Neural crest cell (in vitro differentiated cells): ENCODE measurements at places on chromosomes 16 and 17. TPM values are rescaled to one million over a fixed set of nuclear protein-coding genes. Genes with fewer than 3 reads are reported as not detected.

The JUP gene
- 20.6 and 23.5 TPM in 2 replicates for total RNA-seq

The CD300LB gene
- total RNA-seq = not detected in 2 replicates

The TMEM114 gene
- not detected in 2 replicates for total RNA-seq

The CFAP52 gene
- not detected in 2 replicates for total RNA-seq

The IL32 gene
- not detected in 2 replicates for total RNA-seq

The USP7 gene
- 151 and 162 TPM in 2 replicates for total RNA-seq

- no peak for DNase-seq
Observed at GRCh38 chr16:19094542-19095365, 19.0 kb upstream of the ITPRIPL2 start.

- no peak for DNase-seq
Observed at GRCh38 chr16:86261379-86261778, 248.9 kb upstream of the FOXF1 start.

DNA sequence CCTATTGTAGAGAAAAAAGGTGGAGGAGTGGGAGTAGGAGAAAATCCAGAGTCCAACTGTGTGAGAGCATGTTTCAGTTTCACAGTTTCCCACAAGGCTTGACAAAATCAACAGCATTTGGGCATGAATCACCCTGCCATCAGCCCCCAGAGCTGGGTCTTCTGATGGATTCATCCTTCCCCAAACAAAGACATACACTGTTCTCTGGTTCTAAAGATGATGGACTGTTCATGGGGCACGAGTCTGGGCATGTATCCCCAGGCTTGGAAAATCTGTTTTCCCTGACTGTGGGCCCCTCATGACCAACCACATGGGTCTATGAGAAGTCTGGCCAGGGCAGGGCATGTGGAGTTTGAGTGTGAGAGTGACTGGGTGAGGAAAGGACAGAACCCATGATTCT is 210.4 kb upstream of the IRX5 start:
- DNase-seq = no peak

DNA sequence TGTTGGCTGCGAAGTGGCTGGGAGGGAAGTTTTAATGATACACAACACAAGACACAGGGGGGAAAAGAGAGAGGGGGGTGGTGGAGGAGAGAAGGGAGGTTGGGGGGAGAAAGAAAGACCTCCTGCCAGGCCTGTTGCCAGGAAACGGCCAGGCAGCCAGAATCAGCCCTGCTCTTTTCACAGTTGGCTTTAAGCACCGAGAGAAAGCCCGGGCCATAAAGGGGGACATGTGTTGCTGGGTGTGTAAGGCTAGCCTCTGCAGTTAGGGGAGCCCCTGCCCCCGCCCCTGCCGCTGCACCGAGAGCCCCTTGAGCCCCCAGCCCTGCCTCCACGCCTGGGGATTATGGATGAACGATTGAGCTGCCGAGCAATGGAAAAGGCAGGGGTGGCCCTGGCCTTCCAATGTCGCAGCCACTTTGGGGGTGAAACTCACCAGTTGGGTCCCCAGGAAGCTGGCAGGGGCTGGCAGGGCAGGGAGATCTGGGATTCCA is 13.9 kb upstream of the WNT3 start:
- no peak for DNase-seq

DNA sequence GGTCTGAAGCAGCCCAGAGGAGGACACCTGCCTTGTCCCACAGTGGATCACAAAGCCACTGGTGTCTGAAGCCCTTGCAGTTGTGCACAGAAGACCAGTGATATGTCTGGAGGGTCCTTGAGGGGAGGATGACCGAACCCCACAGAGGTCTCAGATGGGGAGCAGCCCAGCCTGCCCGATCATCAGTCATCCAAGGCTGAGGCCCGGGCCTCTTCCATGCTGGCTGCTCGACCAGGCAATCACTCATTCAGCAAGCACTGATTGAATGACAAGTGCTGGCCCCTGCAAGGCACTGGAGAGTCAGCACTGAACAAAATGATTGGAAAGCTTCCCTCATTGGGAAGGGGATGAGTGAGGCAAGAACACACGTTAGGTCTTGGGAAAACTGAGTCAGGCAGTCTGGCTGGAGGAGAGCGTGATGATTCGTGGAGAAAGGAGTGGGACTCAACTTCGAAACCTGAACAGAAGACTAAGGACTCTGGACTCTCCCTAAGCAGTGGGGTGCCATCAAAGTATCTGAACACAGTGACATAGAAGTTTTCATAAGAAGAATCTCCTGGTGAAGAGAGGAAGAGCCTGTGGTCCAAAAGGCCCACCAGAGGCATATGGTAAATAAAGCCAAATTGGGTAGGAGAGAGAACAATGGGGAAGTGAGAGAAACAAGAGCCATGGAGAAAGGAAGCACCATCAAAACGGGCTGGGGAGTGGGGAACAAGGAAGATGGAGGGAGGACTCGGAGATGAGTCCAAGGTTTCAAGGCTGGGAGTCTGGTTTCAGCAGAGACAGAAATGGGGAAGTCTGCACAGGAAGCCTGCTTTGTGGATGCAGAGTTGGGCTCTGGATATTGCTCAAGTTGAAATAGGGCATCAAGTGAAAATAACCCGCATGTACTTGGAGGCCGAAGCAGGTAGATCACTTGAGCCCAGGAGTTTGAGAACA is 10.2 kb downstream of the PIK3R5 start:
- no peak for DNase-seq

GRCh38 chr17:82329683-82330321 is 3.8 kb downstream of the SECTM1 start:
- DNase-seq = no peak

DNA sequence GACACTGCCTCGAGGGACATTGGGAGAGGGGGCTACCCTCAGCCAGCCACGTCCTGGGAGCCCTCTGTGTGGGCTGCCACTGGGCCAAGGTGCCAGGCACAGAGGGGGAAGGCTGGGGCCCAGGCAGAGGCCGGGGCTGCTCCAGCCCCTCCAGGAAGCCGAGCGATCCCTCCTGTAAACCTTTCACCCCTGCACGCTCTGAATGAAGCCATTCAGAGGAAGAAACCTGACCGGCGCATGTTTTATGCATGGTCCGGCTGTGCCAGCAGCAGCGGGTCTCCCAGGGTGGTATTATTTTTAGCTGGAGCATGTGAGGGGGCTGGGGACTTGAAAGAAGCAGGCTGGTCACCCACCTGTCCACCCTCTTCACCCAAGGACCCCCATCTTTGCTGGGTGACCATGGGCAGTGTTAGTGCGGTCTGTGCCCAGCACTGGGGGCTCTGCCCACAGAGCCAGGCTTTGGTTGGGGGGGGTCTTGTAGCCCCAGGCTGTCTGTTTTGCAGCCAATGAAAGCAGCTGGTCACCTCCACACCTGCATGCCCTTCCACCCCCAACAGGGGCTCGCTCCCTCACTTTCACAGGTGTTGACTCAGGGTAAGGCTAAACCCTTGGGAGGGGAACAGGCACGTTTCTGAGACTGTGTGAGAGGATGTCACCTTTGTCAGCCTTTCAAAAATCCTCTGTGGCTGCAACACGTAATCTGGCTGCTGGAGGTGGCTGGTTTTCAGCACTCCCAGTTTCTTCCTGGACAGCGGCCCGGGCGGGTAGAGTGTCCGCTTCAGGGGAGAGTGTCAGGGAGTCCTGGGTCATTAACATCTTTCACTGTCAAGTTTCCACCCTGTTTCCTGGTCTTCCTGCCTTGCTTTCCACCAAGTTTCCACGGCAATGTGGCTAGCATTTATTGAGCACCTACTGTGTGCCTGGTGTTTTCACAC is 77.1 kb upstream of the BRD7 start:
- peak; percentile 25 for DNase-seq

DNA sequence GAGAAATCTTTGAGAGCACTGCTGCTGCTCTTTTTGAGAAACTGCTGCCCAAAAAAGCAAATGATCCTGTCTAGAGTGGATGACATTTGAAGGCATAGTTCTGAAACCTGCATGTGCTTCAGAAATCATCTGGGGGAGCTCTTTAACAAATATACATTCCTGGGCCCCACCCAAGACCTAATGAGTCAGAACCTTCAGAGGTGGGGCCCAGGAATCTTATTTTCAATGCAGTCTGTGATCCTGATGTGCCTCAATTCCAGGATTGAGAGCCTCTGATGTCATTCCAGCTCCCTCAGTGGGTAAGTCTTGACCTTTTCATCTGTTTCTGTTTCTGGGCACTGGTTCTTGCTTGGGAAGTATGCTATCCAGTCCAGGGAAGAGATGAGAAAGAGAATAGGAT is 42.3 kb downstream of the HNF1B start:
- no peak for DNase-seq

- peak; percentile 46 for DNase-seq
Observed at GRCh38 chr17:34598161-34598776, 18.9 kb downstream of the TMEM132E start.

DNA sequence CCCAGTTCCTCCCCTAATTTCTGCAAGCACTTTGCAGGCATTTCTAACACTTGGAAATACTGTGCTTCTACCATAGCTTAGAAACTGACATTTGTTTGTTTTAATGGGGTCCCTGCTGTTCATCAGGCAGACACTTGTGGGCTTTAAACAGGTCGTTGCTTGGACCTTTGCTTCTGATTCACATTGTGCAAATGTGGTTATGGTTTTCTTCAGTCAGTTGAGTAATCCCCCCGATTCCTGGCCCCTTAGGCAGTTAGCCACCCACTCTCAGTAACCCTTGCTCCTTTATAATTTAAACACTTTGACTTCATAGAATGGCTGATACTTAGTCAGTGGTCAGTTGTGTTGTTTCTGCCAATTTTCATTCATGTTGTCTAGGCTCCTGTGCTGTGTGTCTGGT is 39.4 kb downstream of the SLC47A1 start:
- DNase-seq = no peak

- DNase-seq = no peak
Observed at GRCh38 chr17:82023447-82024241, 539 bp downstream of the LRRC45 start.

- no peak for DNase-seq
Observed at GRCh38 chr17:29331075-29331707, 37.2 kb upstream of the NUFIP2 start.

- DNase-seq = no peak
Observed at GRCh38 chr16:86791287-86792035, 213.1 kb downstream of the FOXL1 start.

DNA sequence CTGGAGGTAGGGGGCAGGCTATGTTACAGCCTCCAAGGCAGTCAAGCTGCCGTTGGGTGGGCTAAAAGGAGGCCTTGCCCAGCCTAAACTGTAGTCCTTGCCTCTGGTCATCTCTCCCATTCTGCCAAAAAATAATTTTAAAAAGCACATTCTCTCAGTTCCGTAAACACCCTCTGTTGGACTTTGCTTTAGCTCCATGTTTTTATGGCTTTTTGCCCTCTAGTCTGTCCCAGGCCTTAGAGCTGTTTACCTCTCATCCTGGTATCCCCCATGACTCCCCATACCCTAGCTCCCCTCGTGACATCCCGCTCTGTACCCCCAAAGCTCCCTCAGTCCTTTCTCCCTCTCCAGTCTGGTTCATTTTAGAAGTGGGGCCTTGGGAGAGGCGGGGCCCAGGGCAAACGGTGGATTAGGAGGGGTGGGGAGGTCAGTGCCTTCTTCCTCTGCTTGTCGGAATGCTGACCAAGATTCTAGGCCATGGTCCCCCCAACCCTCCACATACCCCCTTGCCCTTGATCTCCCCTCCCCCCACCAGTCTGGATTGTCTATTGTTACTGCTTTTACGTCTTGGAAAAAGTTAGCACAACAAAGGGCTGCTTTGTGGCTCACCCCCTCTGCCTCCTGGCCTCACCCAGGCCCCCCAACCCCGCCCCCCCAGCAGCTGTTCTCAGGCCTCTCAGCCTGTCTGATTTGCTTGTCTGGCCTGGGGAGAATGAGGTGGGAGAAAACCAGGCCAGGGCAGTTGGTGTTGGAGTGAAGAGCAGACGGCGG is 18.4 kb downstream of the GJD3 start:
- no peak for DNase-seq

DNA sequence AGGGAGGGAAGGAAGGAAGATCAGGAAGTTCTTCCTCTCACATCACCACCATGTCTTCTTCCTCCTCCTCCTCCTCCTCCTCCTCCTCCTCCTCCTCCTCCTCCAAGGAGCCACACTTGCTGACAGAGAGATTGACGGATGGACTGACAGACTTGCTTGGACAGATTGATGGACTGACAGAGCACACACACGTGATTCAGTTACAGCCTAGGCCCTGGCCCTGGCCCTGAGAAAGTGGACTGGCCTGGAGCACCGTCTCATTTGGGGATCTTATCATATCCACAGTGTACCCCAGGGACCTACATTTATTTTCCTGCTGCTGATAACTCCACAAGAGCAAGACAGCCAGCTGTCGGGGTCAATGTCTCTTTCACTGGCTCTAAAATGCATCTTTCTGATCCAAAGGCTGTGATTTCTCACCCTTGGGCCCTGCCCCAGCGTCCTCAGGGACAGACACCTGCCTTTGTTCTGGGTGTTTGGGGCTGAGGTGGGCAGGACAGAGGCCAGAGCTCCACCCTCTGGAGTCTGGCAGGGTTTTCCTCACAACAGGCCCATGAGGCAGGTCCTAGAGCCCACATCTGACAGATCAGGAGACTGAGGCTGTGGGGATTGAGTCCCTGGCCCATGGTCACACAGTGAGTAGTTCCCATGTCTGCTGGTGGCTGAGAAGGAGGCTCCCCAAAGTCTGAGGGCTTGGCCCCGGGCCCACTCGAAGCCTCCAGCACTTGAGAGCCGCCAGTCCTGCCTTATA is 2.3 kb upstream of the P2RX1 start:
- no peak for DNase-seq

GRCh38 chr17:16407911-16408588 is 7.3 kb upstream of the TRPV2 start:
- DNase-seq = no peak

GRCh38 chr17:4235372-4236279 is 28.2 kb downstream of the ANKFY1 start:
- no peak for DNase-seq

GRCh38 chr17:55086635-55087058 is 118.1 kb downstream of the STXBP4 start:
- DNase-seq = no peak

- DNase-seq = no peak
Observed at GRCh38 chr16:20971401-20971800, 70.8 kb downstream of the LYRM1 start.

- no peak for DNase-seq
Observed at GRCh38 chr17:63452962-63453551, 7.0 kb upstream of the CYB561 start.

DNA sequence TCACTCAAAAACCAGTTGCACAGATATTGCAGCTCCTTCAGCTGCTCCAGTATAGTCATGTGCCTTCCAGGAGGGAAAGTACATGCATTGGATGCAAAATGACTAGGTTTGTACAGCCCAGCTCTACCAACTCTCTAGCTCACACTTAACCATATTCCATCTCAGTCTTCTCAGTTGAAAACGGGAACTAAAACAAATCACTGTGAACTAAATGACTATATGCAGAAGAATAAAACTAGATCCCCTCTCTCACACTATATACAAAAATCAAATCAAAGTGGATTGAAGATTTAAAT is 24.9 kb downstream of the DCUN1D3 start:
- no peak for DNase-seq
